Immature natural killer cell (primary cell): ENCODE measurements at places on chromosomes 11 and 22.

DNA sequence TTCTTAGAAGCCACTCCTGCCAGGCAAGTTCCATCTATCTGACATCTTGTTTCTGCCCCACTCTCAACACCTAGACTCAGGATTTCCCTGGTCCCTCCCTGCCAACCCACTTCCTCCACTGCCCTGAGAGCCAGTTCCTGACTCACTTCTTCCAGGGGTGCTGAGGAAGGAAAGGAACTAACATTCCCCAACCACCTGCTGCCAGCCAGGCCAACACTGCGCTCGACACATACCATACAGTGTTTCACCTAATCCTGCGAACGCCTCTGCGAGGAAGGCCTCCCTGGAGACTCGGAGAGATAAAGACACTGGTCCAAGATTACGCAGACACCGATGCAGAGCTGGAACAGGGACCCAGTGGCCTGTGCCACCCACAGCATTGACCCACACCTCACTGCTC is 40.2 kb downstream of the MICAL3 start:
- DNase-seq: no peak

GRCh38 chr11:60482361-60482760 is 10.2 kb upstream of the MS4A12 start:
- no peak for DNase-seq

DNA sequence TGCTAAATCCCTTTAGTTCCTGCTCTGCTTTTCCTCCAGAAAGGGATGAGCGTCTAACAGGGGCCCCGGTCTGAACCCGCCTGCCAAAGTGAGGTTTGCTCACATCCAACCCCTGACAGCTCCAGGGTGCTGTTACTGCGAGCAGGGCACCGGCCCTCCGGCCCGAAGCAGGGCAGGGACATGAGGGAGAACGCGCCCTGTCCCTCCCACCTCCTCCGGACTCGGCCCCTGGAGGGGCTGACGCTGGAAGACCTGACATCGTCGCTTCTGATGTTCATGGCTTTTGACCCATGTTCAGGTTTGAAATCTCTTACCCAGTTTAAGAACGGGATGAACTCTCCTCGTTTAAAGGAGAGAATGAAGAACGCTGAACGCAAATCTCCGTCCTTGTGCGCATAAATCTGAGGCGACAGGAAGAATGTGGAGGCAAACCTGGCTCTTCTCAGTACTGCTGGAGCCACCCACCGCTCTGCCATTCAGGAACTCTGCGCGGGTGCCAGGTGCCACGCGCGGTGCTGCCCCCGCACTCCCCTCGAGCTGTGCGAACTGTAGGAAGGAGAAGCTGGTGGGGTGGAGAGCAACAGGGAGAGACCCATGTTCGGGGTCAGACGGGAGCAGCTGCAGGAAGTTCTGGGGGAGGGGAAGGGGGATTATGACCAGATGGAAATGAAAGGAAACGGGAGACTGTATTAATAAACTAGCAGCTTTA is 826 bp upstream of the EEF1G start:
- DNase-seq: no peak

DNA sequence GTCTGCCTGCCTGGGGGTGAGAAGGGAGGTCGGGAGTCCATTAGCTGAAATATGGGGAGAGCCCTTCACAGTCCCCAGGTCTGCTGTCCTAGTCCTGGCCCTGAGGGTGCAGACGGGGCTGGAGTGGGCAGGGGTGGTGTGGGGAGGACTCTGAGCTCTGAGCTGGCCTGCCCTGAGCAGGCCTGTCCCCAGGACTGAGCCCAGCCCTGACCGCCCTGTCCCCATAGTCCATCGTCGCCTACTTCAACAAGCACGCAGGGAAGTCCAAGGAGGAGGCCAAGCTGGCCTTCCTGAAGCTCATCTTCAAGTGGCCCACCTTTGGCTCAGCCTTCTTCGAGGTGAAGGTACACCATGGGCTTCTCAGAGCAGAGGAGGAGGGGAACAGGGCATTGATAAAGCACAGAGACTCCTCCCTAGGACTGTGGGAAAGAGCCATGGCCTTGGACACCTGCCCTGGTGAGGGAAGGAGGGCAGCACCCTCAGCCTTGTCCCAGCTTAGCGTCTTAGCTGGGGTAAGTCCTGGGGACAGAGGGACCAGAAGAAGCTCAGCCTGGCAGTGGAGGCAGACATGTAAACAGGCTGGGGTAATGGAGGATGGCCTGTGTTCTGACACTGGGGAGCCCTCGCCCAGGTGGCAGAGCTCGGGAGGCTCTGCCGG is 83.7 kb downstream of the MYO7A start:
- DNase-seq: no peak

DNA sequence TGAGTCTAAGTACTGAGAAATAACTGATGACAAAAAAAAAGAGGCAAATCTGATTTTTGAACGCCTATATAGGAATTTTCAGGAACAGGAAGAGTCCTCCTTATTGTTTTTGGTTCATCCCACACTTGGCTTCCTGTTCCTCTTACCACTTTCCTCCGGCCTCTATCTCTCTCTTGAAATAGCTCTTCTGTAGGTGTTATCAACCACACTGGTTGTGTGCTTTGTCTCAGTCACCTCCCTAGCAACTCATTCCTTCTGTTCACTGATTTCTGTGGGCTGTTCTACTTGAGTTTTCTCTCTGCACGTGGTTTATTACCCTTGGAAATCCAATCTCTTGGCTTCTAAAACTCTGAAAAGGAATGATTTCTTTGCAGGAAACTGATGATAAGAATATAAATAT is 78.7 kb upstream of the C11orf87 start:
- DNase-seq: no peak

DNA sequence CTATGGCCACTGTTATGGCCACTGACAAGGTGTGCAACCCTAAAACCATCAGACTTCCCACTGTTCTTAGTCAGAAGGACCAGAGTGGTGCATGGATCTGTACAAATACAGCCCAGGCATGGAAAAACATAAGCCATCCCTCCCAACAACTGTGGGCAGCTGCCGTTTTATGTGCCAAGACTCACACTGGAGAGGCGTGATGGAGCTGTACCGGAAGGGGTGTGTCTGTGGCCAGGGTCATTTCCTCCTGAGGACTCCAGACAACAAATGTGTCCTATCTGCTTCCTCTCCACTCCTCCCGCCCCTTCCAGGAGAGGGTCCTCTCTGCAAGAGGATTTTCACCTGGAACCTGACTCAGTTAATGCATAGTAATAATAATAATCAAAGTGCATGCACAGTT is 29.5 kb downstream of the KCNJ1 start:
- DNase-seq: peak; percentile 35

DNA sequence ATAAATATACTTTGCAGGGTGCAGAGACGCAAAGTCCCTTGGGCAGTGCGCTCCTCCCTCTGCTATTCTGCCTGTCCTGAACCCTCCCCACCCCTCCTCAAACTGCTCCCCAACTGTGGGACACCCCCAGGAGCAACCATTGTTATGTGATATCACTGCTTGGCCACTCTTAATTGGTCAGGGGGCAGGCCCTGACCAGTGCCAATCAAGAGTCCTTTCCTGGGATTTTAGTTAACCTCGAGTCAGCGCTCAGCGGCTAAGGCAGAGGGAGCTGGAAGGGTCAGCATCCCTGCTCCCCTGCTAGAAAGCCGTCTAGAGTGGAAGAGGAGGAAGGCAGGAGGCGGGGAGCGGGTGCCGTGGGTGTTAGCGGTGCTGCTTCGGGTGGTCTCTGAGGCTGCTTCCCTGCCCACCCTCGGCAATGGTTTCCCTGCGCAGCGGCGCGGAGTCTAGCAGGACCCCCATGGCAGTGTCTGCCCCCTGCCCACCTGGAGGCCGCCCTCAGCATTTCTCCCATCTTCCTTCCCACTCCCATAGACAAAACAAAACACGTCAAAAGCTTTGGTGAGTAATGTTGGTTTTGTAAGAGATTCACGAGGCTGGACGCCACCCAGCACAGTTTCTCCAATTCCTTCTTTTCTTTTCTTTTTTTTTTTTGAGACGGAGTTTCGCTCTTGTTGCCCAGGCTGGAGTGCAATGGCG is 38.4 kb upstream of the A4GALT start:
- no peak for DNase-seq

DNA sequence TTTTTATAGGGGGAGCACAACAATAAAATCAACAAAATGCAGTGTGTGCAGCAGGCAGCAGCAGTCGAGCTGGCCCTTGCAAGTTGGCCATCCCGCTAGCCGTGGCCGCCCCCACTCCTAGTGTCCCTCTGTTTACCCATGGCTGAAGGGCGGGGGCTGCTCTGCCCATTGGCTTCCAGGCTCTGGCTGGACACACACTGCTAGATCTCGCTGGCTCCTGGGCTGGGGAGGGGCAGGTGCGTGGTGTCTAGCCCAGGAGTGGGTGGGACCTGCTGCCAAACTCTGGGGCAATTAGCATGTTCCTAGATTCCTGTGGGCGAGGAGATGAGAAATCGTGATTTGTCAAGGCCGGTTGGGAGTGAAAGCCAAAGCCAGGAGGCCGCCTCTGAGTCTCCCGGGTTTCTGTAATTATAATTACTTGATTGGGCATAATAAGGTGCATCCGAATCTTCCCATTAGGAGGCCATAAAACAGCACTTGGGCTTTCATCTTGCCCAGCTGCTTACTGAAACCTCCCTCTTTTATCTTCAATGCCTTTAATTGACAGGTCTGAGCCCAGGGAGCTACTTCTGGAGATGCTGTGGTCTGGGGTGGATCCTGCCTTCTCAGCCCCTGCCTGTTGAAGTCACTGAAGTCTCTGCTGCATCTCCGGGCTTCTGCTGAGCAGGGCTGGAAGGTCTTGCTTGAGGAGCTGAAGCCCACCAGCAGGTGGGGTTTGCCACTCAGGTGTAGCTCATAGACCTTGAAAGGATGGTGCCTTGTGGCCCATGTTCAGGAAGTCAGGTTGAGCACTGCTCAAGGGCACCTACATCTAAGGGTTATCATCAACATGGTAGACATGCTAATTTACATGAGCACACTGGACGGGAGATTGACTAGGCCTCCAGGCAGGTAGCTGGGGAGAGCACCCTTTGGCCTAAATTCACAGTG is 44.5 kb upstream of the DKK3 start:
- no peak for DNase-seq

DNA sequence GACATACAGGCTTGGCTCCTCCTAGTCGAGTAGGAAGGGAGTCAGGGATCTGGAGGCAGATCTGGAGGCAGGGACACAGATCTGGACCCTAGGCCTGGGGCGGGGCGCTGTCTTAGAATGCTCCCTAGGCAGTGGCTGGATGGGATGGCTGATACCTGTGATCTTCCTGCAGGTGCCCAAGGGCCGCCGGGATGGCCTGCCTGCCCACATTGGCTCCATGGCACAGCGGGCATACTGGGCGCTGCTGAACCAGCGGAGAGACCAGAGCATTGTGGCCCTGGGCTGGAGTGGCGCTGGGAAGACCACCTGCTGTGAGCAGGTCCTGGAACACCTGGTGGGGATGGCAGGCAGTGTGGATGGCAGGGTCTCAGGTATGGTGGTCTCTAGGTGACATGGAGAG is 35.4 kb downstream of the MYO18B start:
- no peak for DNase-seq

DNA sequence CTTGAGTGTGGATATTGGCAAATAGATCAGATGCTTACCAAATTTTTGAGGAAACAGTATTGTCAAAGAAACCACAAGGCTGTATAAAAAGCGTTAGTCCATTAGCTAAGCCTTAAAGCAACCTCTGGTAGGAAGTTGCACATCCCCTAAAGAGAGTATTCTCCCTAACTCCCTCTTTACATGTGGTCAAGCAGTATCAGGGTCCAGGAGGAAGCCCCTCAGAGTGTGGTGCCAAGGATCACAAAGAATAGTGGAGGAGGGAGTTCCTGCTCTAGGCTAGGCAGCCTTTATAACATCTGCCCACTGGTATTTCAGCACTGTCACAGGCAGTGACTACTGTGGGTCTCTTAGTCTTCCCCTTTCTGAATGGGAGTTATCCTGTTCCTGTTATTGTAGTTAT is 18.8 kb upstream of the AMPD3 start:
- no peak for DNase-seq

DNA sequence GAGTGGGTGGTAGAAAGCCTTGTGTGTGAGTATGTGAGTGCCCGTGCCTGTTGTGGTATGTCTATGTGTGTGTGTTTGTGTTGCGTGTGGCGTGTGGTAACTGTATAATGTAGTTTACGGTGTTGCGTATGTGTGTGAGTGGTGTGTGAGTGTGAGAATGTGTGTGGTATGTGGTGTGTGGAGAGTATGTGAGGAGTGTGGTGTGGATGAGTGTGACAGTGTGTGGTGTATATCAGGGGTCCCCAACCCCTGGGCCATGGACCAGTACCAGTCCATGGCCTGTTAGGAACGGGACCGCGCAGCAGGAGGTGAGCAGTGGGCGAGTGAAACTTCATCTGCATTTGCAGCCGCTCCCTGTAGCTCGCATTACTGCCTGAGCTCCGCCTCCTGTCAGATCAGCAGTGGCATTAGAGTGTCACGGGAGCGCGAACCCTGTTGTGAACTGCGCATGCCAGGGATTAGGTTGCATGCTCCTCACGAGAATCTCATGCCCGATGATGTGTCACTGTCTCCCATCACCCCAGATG is 5.7 kb downstream of the UPK3A start:
- no peak for DNase-seq

DNA sequence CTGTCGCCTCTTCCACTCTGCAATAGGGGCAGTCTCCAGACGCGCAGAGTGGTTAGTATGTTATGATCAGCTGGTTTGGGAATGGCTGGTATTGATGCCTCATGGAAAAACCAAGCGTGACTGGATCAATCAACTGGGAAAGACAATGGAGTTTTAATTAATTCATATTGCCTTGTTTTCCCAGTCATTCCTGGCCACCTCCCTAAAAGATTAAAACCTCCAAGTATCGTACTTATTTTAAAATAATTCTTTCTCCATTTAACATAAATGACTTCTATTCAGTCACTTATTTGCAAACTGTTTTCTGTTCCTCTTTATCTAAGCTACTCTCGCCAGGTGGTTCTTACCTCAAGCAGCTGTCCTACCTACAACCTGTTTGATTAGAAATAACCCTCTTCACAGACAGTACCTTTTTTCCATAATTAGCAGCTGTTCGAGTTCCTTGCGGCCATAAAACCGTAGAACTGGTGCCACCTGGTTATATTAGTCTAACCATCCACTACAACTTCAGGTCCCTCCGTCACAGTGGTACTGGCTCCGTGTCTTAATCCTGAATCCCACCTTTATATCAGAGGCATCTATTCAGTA is 898 bp downstream of the ZNF215 start:
- no peak for DNase-seq

- peak; percentile 58 for DNase-seq
These were observed 13.3 kb upstream of the PPP6R3 start for GRCh38 chr11:68447015-68447801.

DNA sequence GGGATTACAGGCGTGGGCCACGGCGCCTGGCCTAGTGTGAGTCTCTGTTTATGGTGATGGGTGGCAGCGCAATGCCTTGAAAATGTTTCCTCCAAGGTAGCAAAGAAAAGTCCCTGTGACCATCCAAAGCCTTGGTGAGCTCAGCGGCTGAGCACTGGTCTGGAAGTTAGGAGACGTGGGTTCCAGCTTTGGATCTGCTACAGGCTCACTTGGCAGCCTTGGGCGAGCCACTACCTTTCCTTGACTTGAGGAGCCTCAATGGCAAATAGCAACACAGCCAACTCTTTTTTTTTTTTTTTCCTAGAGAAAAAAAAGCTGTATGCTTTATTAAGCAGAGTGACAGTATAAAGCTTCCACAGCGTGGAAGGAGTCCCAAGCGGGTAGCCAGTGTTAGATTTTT is 61.3 kb upstream of the RASD2 start:
- no peak for DNase-seq

- DNase-seq: no peak
These were observed 69.6 kb downstream of the KIAA1671 start for GRCh38 chr22:25021976-25022711.
